Hematopoietic multipotent progenitor cell treated with erythropoietin and hydrocortisone succinate and interleukin-3 and kit ligand, for 6 days (in vitro differentiated cells): ENCODE measurements at places on chromosomes 7 and 10.

DNA sequence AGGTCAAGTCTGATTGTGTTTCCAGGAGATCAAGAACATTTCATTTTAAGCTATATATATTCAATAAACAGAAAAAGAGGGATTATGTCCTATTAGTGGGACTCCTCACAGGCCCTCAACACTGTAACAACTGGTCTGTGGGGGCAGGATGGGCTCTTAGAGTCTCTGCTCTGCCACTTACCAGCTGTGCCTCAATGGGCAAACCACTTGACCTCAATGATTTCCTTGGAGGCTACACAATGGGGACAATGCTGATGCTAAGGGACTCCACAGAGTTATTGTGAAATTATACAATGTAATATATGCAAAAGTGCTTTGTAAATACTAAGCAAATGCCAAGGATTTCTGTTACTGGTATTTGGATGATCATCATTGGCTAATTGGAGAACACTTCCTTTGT, 33.2 kb upstream of the MXI1 start:
- no peak for DNase-seq

DNA sequence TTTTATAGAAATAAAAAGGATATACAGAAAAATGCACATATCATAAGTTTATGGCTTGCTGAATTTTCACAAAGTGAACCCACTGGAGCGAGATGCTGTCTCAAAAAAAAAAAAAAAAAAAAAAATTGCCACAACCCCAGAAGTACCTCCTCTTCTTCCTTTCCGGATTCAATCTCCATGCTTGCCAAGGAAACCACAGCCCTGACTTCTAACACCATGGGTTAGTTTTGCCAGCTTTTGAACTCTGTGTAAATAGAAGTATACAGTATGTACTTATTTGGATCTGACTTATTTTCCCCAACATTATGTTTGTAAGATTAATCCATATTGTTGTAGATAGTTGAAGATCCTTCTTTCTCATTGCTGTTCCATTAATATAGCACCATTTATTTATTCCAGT, 40.0 kb downstream of the FANK1 start:
- no peak for DNase-seq

- no peak for DNase-seq
These were observed 3.2 kb upstream of the GIMAP4 start for GRCh38 chr7:150564006-150564405.

GRCh38 chr10:60934215-60935175, 9.5 kb downstream of the RHOBTB1 start:
- no peak for DNase-seq

DNA sequence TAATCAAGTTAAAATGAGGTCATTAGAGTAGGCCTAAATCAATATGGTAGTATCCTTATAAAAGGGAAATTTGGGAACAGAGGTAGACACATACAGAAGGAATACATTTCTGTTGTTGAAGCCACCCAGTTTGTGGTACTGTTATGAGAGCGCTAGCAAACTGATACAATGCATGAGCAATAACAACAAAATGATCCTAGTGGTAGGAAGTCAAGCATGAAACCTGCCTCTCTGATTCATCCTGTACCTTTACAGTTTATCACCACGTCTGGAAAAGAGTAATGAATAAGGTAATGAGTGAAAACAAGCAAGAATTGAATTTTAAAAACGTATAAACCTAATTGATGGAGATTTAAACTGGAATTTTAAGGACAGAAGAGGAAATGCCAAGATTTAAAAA, 217.2 kb downstream of the PCLO start:
- no peak for DNase-seq

GRCh38 chr10:34696423-34696822, 118.7 kb downstream of the PARD3 start:
- no peak for DNase-seq

GRCh38 chr10:123558651-123559050, 107.5 kb upstream of the GPR26 start:
- DNase-seq, result no peak

- no peak for DNase-seq
These were observed 19.7 kb downstream of the BNIP3 start for GRCh38 chr10:131961777-131962662.

DNA sequence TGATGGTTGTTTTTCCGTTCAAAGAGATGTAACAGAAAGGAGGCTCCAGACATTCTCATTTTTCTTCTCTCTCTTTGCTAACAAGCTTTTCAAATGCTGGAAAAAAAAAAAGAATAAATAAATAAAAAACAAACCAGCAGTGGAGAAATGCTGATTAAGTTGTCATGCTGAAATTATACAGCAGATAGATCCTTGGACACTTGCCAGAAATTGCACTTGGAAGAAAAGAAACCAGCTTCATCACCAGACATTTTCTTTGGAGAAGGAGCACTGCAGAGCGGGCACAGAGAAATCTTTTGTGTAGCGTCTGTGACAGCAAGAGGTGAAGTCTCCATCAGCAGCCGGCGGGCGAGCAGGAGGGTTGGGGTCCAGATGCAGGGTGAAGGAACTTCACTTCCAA, 55.8 kb downstream of the CLRN3 start:
- DNase-seq, result peak; percentile 10

DNA sequence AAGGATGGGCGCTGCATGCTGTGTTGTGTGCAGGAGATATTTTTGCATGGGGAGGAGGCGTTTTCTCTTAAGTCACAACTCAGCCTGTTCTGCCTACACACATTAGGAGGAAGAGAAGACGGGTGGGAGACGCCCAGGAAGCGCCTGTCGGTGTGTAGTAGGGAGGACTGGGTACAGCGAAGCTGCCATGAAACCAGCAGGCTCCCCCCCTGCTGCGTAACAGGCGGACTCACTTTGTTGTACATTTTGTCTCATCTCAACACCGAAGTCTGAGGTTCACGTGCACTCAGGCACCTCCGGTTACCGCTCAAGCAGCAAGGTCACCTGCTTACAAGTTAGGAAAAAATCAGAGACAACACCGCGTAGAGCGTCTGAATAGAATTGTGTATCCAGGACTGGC, 56.3 kb downstream of the CRTAC1 start:
- DNase-seq, result no peak

- DNase-seq, result peak; percentile 74
These were observed 43.7 kb downstream of the DNAJB9 start for GRCh38 chr7:108613147-108613948.

DNA sequence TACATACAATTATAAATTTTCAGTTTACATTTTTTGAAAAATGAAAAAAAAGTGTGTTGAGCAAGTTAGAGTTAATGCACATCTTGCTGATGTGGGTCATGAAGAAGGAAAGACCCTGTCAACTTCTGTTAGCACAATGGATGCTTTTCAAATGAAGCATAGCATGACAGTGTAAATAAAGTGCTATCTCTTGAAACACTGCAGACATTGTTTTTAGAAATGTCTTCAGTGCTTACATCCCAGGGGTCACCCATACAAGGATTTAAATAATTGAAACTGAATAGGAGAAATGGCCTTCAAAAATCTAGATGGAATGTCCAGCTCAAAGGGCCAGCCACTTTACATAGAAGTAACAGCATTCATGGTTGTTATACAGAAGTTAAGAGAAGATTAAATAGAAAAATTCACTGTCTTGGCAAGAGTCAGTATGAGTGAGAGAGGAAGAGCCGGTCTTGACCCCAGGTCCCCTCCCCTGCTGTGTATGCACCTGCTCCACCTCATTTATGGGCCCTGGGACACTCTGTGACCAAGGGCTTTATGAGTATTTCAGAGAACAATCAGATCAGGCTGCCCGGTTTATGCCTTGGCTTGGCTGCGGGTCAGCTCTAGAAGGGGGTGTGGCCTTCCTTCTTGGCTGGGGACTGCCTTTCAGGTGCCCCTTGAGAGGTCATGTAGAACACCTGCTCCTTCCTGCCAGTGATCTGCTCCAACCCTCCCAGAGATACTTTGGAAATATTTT, 237.7 kb upstream of the TMEM72 start:
- DNase-seq, result no peak

GRCh38 chr10:128751851-128752250, 625.6 kb upstream of the MKI67 start:
- DNase-seq, result no peak

- DNase-seq, result no peak
These were observed 18.0 kb downstream of the RHEB start for GRCh38 chr7:151501676-151502075.

GRCh38 chr7:15424468-15424867, 137.3 kb downstream of the AGMO start:
- no peak for DNase-seq

GRCh38 chr10:25465582-25466372, 291.0 kb downstream of the GPR158 start:
- no peak for DNase-seq
